ENCODE measurements at places on chromosomes 2 and 18.
A peak's percentile ranks its signal among the peaks of the same experiment; 100 is the strongest.

- H3K36me3 ChIP-seq: no peaks in the 10 kb centered on the region
- H3K4me3 ChIP-seq: no peak overlapping the region
- no peaks in the 10 kb centered on the region for H3K27me3 ChIP-seq
- DNase-seq: no peak
Measured at GRCh38 chr2:221372159-221372884, 199.8 kb downstream of the EPHA4 start.

DNA sequence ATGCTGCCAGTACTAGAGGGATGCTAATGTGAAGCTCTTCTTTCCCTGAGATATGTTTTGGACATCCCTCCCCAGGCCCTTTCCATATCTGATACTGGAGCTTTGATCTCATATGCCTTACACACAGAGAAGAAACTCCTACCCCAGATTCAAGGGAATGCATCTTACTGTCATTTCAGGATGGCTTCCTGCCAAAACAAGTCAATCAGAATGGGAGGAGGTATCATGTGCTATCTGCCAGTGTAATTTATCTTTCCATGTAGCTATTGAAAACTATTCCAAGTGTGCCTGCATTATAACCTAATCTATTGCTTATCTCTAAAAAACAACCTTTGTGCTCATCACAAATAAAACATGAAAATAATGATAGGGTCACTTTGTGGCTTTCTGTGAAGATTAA, 269.9 kb upstream of the SETBP1 start:
- H3K27ac ChIP-seq: no peak overlapping the region
- no peak for DNase-seq
- no peaks in the 10 kb centered on the region for H3K27me3 ChIP-seq
- H3K36me3 ChIP-seq: no peaks in the 10 kb centered on the region
- H3K4me1 ChIP-seq: no peaks in the 10 kb centered on the region

- no peak overlapping the region for H3K27ac ChIP-seq
- H3K4me1 ChIP-seq: no peaks in the 10 kb centered on the region
- H3K27me3 ChIP-seq: no peaks in the 10 kb centered on the region
- no peak for DNase-seq
Measured at GRCh38 chr2:169393068-169393590, 30.8 kb upstream of the LRP2 start.

DNA sequence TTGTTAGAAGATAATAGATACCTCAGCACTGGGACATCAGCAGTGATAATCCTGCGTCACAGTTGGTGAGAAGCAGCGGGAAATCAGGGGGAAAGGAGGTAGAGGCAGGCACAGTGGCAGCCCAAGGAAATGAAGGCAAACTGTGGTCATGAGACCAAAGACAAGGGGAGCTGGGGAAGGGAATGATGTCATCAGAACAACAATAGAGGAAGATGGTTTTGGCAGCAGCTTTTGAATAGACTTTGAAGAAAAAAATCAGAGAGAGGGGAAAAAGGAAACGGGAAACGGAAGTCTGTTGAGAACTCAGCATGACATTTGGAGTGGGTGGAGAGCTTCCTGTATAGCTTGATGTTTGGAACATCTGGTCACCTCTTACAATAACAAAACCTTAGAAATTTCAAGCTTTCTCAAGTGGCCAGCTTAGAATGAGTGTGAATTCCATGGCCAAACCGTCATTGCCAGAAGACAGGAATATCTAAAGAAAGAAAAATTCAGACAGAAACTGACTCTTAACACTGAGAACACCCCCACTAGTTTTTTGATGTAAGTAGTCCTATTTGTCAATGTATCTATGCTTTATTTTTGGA, 18.4 kb upstream of the YES1 start:
- no peak for DNase-seq
- H3K4me1 ChIP-seq: no peaks in the 10 kb centered on the region
- H3K27me3 ChIP-seq: no peaks in the 10 kb centered on the region
- H3K36me3 ChIP-seq: no peaks in the 10 kb centered on the region
- H3K27ac ChIP-seq: no peak overlapping the region

GRCh38 chr18:24974431-24974830, 377.5 kb downstream of the ZNF521 start:
- no peaks in the 10 kb centered on the region for H3K36me3 ChIP-seq
- no peaks in the 10 kb centered on the region for H3K4me1 ChIP-seq
- no peak for DNase-seq
- no peak overlapping the region for H3K4me3 ChIP-seq
- H3K27me3 ChIP-seq: no peaks in the 10 kb centered on the region

DNA sequence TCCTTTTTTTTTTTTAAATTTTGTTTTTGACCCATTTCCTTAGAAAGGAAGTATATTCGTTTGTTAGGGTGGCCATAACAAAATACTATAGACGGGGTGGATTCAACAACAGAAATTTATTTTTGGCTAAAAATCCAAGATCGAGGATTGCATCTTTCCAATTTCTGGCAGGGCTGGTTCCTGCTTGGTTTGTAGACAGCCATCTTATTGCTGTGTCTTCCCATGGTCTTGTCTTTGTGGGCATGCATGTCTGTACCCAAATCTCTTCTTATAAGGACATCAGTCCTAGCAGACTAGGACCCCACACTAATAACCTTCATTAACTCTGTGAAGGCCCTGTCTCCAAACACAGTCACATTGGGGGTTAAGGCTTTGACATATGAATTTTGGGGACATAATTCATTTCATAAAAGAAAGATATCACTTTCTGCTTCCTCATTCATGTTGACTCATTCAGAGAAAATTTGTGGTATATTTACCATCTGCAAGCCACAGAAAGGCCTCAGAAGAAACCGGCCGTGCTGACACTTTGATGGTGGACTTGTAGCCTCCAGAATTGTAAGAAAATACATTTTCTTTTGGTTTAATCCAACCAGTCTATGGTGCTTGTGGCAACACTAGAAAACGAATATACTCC, 262.1 kb downstream of the LPIN1 start:
- H3K27ac ChIP-seq: no peak overlapping the region
- no peaks in the 10 kb centered on the region for H3K36me3 ChIP-seq
- no peak for DNase-seq
- no peaks in the 10 kb centered on the region for H3K4me1 ChIP-seq

DNA sequence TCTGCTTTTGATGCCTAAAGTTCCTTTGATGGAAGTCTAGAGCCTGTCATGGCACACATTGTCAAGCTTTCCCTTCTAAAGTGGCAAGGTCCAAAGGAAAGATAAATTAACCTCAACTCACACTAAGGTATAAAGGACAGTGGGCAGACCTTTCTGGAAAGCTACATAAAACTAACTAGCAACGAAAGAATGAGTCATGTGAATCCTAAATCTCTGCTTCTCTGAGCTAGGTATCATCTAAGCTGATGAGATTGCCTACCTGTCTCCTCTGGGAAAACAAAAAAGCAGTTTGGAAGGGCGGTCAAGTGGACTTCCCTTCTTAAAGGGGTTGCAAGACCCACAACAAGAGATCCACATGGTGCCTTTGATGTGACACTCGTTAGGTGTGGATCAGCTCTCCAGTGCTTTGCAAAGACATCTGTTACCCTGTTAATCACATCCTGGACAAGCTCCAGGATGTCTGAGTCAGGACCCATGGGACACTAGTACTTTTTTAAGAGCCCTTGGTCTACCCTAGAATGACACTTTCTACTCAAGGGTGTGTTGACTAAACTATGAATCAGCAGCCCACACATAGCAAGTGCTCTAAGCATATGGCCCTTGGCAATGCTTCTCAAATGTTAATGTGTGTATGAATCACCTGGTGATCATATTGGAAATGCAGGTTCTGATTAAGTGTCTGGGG, 173.5 kb downstream of the ALK start:
- H3K36me3 ChIP-seq: no peaks in the 10 kb centered on the region
- no peak overlapping the region for H3K4me3 ChIP-seq
- H3K4me1 ChIP-seq: peaks cover 1% of the 10 kb centered on the region
- no peaks in the 10 kb centered on the region for H3K27me3 ChIP-seq
- no peak for DNase-seq

DNA sequence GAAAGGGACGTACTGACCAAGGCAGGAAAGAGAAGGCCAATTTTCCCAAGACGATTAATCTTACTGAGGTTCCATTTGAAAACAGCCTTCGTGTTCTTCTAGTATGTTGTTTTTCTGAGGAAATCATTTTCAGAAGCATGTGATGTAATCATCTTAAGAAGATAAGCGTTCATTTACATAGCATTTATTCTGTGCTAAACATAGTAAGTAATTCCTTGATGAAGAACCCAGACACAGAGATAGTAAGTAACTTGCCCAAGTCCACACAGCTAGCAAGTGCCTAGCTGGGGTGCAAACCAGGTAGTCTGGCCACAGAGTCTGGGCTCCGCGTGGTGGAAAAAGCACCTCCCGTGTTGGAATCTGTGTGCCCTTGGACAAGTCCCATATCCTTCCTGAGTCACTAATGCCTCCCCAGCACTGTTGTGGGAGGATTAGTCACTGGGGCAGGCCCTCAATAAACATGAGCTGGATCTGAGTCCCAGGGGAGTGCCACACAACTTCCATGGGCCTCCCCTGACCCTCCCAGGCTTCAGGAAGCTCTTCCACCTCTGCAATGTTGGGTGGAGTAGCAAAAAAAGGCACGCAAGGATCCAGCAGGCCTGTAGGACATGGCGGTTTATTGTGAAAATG, 26.9 kb upstream of the ASAP2 start:
- H3K27me3 ChIP-seq: no peaks in the 10 kb centered on the region
- peak overlapping the region; percentile 96 for H3K27ac ChIP-seq
- peak; percentile 94 for DNase-seq

DNA sequence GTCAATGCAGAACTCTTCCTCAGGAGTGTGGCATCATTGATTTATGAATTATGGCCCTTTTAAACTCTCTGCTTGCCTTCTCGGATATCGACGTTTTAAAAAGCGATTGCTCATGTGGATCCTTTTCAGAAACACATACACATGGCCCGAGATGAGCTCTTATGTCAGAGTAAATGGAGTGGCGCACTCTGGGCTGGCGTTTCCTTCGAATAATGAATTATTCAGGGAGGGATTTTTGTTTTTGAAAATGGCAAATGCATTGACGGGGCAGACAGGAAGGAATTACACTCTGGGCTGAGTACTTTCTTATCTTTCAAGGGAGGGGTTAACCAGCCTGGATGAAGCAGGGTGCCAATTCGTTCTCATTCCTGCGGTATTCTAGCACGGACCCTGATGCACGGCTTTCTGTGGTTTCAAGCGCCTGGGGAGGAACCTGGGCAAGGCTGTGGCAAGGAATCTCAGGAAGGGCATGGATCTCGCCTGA, 142.7 kb downstream of the PRKCE start:
- DNase-seq: no peak
- H3K4me1 ChIP-seq: no peaks in the 10 kb centered on the region
- H3K27ac ChIP-seq: no peak overlapping the region
- no peak overlapping the region for H3K4me3 ChIP-seq
- no peaks in the 10 kb centered on the region for H3K36me3 ChIP-seq
- H3K27me3 ChIP-seq: no peaks in the 10 kb centered on the region

GRCh38 chr2:69082430-69082997, 69.5 kb downstream of the ANTXR1 start:
- no peaks in the 10 kb centered on the region for H3K27me3 ChIP-seq
- peak overlapping the region; percentile 68 for H3K27ac ChIP-seq
- H3K4me1 ChIP-seq: peaks cover 27% of the 10 kb centered on the region
- no peak for DNase-seq
- H3K4me3 ChIP-seq: no peak overlapping the region
- peaks cover 18% of the 10 kb centered on the region for H3K36me3 ChIP-seq

- H3K27ac ChIP-seq: no peak overlapping the region
- H3K36me3 ChIP-seq: no peaks in the 10 kb centered on the region
- no peak for DNase-seq
- no peaks in the 10 kb centered on the region for H3K27me3 ChIP-seq
Measured at GRCh38 chr2:142533177-142533576, 344.3 kb upstream of the KYNU start.

GRCh38 chr18:4146797-4147196, 308.3 kb downstream of the DLGAP1 start:
- H3K27ac ChIP-seq: no peak overlapping the region
- no peaks in the 10 kb centered on the region for H3K4me1 ChIP-seq
- no peak overlapping the region for H3K4me3 ChIP-seq
- H3K27me3 ChIP-seq: no peaks in the 10 kb centered on the region
- DNase-seq: no peak

GRCh38 chr2:8461341-8461740, 220.5 kb upstream of the ID2 start:
- no peaks in the 10 kb centered on the region for H3K27me3 ChIP-seq
- H3K4me3 ChIP-seq: no peak overlapping the region
- DNase-seq: peak; percentile 54
- H3K4me1 ChIP-seq: no peaks in the 10 kb centered on the region
- H3K36me3 ChIP-seq: no peaks in the 10 kb centered on the region

GRCh38 chr2:43305012-43305411, 78.6 kb upstream of the ZFP36L2 start:
- peaks cover 18% of the 10 kb centered on the region for H3K4me1 ChIP-seq
- H3K4me3 ChIP-seq: no peak overlapping the region
- no peaks in the 10 kb centered on the region for H3K27me3 ChIP-seq
- no peaks in the 10 kb centered on the region for H3K36me3 ChIP-seq

GRCh38 chr2:58369594-58369993, 128.5 kb upstream of the FANCL start:
- no peaks in the 10 kb centered on the region for H3K36me3 ChIP-seq
- H3K4me3 ChIP-seq: no peak overlapping the region
- no peak overlapping the region for H3K27ac ChIP-seq

- no peaks in the 10 kb centered on the region for H3K36me3 ChIP-seq
- no peak overlapping the region for H3K4me3 ChIP-seq
- no peak overlapping the region for H3K27ac ChIP-seq
- no peak for DNase-seq
- no peaks in the 10 kb centered on the region for H3K27me3 ChIP-seq
- H3K4me1 ChIP-seq: no peaks in the 10 kb centered on the region
Measured at GRCh38 chr2:11005032-11005431, 93.3 kb downstream of the KCNF1 start.

GRCh38 chr2:168323529-168324021, 76.2 kb upstream of the STK39 start:
- H3K27ac ChIP-seq: no peak overlapping the region
- H3K4me1 ChIP-seq: no peaks in the 10 kb centered on the region
- DNase-seq: no peak

DNA sequence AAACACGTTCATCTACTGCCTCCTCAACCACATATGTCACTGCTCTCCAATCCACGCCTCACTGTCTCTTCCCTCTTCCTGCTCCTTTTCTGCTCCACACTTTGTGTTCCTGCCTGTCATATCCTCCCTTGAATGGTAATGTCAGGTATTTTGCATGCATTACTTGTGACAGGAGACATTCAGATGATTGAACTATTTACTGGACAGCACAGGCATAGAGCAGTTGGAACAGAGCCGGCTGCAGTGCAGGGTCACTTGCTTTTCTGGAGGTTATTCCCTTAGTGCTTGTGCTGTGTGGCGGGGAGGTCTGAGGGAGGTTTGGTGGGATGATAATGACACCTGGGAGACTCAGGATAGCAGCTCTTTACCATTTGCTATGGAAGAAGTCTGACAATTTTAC, 93.8 kb downstream of the LTBP1 start:
- no peaks in the 10 kb centered on the region for H3K36me3 ChIP-seq

GRCh38 chr2:189258616-189259365, 79.2 kb upstream of the COL5A2 start:
- no peak overlapping the region for H3K27ac ChIP-seq
- no peak overlapping the region for H3K4me3 ChIP-seq
- H3K27me3 ChIP-seq: no peaks in the 10 kb centered on the region
- no peak for DNase-seq
